NCI-H2227 treated with DMSO at 0.1 percent for 48 hours (cell line): ENCODE measurements at places on chromosomes 13 and 19.

DNA sequence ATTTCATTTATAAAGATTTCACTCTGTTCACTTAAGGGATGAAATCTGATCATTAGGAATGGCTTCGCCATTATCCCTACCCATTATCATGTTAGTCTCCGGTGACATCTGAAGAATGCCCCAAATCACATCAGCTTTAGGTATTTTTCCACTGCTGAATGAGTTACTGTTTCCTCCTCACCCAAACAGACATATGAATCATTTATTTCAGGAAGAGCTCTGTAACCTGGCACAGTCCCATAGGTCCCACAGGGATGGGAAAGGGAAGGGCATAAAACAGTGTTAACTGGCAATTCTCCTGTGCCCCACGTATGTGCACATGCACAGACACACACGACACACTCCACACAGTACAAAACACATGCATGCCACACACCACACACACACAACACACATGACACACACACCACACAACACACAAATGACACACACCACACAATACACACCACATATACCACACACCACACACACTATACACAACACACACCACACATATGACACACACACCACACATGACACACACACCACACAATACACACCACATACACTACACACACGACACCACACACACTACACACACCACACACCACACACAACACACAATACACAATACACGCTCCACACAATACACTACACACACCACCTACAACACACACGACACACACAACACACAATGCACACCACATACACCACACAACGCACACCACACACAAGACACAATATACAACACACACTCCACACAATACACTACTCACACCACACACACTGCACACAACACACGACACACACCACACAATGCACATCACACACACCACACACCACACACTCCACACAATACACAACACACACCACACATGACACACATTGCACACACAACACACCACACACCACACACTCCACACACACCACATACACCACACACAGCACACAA lies 15.4 kb downstream of the TMEM255B start:
- DNase-seq, result no peak

- DNase-seq, result no peak
Observed at GRCh38 chr19:35612224-35612558, 344 bp upstream of the HAUS5 start.

- DNase-seq, result no peak
Observed at GRCh38 chr19:16524991-16525734, 17.1 kb downstream of the CHERP start.

GRCh38 chr13:78193846-78194245 lies 275.2 kb upstream of the EDNRB start:
- no peak for DNase-seq

GRCh38 chr13:40170982-40171381 lies 495.5 kb downstream of the FOXO1 start:
- no peak for DNase-seq

DNA sequence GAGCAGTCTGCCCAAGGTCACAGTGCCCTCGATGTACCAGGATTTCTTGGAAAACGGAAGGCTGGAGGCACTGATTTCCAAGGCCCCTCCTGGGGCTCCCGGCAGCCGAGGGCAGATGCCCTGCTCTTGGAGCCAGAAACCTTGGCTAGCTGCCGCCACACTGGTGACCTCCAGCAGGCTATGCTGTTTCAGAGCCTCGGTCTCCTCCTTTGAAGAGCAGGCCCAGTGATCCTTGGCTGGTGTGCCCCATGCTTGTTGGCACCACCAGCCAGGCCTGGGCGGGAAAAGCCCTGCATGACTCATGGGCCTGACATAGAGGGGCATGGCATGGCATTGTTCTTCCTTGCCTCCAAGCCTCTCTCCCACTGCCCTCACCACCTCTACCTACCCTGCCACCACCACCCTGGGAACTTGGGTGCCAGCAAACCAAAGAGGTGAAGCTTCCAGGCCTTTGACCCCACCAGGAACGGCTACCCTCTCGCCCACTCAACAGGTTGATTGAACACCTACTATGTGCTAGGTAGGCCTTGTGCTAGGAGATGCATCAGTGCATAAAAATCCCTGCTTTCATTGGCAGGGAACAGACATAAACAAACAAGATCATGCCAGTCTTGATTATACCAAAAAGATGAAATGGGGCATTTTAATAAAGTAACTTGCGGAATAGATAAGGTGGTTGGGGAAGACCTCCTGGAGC lies 1.6 kb upstream of the CLEC11A start:
- DNase-seq, result no peak

DNA sequence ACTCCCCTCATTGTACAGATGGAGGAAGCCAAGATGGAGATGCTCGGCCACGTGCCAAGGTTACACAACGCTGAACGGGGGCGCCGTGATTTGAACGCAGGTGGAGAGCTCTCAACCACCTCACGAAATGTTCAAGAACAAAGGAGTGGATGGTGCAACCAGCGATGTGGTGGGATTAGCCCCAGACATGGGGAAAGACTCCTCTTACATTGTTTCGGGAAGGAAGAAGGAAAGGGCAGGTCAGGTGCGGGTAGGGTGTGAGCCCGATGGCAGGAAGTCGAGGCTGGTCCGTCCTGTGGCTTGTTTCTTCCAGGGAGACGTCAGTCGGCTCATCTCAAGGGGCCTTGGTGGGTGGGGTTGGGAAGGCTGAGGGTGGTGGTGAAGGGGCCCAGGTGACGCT lies 7.1 kb upstream of the KLK14 start:
- DNase-seq, result no peak

GRCh38 chr19:5690955-5691821 lies 1.1 kb downstream of the RPL36 start:
- DNase-seq, result peak; percentile 38

DNA sequence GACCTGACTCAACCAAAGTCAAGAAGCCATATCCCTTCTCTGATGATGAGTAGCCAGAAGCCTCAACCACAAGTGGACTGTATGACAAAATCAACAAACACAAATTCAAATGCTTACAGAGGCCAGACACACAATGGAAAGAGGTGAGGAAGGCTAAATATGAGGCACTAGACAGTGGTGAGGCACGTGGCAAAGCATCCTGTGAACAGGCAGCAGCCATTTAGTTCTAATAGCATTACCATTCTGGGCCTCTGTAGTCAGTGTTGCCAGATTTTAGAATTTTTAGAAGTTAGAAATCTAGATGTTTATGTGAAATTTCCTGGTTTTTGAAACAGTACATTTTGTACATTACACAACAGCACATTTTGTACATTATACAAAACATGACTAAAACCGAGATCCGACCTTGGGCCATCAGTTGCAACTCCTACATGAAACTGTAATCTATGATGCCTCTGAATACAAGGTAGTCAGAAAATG lies 403.3 kb downstream of the COG6 start:
- DNase-seq, result no peak

DNA sequence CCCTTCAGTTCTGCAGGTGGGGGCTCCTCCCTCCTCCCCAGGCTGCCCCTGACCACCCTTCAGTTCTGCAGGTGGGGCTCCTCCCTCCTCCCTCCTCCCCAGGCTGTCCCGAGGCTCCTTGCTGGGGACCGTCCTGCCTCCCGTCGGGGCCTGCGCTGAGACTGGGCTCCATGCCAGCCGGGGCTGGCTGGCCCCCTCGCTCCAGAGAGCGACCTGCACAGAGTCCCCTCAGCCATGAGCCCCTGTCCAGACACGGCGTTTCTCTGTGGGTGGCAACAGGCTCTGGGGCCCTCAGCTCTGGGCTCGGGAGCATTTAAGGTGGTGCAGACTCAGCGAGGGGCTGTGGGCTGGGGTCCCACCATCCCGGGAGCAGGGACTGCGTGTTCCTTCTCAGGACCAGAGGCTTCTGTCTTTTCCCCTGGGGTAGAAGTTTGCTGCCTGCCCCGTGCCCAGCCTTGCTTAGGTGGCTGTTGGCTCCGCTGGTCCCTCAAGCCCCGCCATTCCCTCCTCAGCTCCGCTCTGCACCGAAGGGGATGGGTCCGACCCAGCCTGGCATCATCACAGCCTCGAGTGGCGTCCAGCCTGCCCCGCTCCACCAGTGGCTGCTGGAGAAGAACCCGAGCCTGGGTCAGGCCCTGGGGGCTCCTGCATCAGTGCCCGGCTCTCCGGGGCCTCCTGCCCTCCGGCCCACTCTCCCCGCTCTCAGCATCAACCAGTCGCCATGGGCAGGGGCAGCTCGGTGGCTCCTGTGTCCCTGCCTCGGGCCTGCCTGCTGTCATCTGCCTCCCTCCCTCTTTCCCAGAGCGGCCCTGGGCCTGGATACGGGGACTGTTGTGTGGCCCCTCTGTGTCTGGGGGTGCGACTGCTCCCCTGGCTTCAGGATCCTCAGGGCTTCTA lies 27.6 kb downstream of the CSNK1G2 start:
- no peak for DNase-seq

GRCh38 chr19:17184371-17184841 lies 30.8 kb upstream of the USE1 start:
- DNase-seq, result no peak

GRCh38 chr19:14107581-14108461 lies 9.7 kb downstream of the PRKACA start:
- DNase-seq, result no peak

DNA sequence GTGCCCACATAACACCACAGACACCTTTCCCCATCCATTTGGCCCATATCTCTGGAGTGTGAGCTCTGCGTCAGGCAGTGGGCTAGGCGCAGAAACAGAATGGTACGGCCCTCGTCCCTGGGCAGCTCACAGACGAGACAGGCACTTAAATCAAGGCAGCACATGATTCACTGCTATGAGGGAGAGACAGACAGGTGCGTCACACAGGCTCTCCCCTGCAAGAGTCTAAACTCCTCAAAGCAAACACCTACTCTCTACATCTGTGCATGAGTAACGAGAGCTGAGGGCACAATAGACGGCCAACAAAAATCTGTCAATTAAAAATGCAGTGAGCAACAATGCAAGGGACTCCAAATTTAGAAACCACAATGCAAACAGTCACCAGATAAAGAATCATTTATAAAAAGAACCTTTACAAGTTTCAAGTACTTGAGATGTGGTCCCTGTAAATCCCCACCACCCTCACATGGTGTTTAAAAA lies 348.9 kb downstream of the UQCRFS1 start:
- no peak for DNase-seq

DNA sequence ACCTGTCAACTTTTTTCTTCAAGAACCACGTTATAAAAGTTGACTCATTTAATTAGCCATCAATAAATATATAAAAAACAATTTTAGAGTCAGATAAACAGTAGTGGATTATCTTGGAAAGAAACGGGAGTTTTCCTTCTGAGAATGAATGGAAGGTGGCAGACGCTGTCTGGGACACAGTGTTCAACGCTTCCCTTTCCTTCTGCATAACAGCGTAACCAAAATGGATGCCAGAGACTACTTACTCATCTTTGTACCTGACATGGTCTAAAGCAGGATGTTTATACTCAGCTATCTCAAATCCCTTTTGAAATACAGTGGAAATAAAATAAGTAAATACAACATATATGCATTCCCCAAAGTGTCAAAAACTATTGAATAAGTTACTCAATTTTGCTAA lies 195.2 kb downstream of the LHFPL6 start:
- DNase-seq, result no peak

DNA sequence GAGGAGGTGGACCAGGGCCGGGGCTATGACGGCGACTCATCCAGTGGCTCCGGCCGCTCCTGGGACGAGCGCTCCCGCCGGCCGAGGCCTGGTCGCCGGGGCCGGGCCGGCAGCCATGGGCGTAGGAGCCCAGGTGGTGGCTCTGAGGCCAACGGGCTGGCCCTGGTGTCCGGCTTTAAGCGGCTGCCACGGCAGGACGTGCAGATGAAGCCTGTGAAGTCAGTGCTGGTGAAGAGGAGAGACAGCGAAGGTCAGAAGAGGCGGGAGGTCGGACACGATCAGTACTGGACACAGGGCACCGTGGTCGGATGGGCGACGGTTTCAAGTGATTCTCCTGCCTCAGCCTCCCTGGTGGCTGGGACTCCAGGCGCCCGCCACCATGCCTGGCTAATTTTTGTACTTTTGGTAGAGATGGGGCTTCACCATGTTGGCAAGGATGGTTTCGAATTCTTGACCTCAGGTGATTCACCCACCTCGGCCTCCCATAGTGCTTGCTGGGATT lies 22.3 kb downstream of the TJP3 start:
- DNase-seq, result no peak

DNA sequence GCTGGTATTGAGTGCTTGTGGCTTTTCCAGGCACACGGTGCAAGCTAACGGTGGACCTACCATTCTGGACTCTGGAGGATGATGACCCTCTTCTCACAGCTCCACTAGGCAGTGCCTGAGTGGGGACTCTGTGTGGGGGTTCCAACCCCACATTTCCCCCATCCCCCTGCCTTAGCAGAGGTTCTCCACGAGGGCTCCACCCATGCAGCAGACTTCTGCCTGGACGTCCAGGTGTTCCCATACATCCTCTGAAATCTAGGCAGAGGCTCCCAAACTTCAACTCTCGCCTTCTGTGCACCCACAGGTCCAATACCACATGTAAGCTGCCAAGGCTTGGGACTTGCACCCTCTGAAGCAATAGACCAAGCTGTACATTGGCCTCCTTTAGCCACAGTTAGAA lies 25.3 kb upstream of the ZSCAN18 start:
- DNase-seq, result no peak

GRCh38 chr19:10352764-10353671 lies 13.6 kb upstream of the ICAM3 start:
- no peak for DNase-seq

GRCh38 chr19:39237200-39238184 lies 7.3 kb downstream of the IFNL3 start:
- no peak for DNase-seq

- DNase-seq, result no peak
Observed at GRCh38 chr13:109072505-109072904, 443.1 kb downstream of the MYO16 start.

DNA sequence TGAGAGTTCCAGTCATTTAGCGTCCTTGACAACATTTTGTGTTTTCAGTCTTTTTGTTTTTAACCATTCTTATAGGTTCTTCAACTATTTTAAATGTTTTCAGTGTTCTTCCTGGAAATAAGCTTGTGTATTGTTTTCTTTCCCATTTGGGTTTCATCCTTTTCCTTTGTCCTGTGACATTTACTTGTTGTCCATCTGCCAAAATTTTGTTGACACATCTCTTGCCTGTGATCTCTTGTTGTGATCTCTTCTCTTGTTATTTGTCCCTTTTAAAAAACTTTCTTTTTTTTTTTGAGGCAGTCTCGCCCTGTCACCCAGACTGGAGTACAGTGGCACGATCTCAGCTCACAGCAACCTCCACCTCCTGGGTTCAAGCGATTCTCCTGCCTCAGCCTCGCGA lies 96.5 kb downstream of the PDS5B start:
- no peak for DNase-seq

GRCh38 chr13:101978552-101979315 lies 423.1 kb downstream of the FGF14 start:
- no peak for DNase-seq

GRCh38 chr13:73412933-73413332 lies 354.1 kb downstream of the KLF5 start:
- no peak for DNase-seq
